ENCODE measurements at places on chromosomes 16 and 17.

DNA sequence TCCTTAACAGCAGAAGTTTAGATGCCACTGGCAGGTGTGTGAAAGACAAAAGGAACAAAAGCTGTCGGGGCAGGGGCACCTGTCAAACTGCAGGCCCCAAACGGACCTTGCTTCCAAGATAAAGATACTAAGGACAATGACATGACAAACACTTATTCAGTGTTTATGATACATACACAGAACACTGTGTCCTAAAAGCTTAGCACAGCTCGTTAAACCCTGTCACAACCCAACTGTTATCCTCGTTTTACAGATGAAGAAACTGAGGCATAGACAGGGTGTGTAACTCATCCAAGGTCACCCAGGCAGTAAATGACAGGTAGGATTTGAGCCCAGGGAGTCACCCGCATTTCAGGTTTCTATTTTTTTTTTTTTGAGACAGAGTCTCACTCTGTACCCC, 9.6 kb downstream of the SDK2 start:
- no peak for DNase-seq

DNA sequence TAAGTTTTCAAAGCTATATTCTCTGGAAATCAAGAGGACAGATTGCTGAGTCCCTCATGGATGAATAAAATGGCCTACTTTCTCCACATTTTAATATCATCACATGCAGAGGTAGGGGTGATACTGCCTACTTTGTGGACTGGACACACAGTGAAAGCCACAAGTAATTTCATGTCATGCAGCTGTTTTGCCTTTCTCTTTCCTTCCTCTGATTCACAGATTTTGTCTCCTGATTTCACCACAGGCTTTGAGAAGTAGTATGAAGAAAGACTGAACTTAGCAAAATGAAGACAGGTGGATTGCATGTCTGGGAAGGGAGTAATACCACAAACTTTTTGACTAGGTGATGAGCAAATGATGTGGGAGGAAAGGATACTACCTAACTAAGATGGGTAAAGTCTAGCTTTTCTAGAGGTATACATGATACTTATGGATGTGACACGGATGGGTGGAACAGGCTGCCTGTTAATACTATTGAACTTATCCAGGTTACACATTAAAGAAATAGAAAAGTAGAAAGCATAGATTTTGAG, 478.4 kb upstream of the GOT2 start:
- DNase-seq, result no peak

GRCh38 chr16:55418586-55418985, 60.4 kb upstream of the MMP2 start:
- peak; percentile 17 for DNase-seq

DNA sequence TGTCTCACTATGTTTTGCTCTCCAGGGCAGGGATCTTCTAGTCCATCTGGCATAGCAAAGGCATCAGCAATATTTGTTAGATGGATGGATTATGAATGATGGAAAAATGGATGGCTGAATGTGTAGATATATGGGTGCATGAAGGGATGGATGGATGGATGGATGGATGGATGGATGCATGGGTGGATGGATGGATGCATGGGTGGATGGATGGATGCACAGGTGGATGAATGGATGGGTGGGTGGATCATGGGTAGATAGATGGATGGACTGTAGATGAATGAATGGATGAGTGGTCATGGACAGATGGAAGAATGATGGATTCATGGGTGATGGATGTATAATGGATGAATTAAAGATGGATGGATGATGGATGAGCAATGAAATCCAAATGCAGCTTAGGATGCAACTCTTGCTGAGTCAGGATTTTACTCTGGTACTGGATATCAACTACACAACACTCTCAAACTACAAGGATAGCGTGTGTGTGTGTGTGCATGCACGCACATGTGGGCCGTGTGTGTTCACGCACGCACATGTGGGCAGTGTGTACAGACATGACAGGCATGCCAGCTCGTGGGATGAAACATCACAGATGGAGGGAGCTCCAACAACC, 34.0 kb downstream of the GSG1L start:
- no peak for DNase-seq

GRCh38 chr16:58904291-58904690, 170.2 kb upstream of the GOT2 start:
- DNase-seq, result no peak

GRCh38 chr17:6191405-6192324, 121.5 kb downstream of the WSCD1 start:
- no peak for DNase-seq

DNA sequence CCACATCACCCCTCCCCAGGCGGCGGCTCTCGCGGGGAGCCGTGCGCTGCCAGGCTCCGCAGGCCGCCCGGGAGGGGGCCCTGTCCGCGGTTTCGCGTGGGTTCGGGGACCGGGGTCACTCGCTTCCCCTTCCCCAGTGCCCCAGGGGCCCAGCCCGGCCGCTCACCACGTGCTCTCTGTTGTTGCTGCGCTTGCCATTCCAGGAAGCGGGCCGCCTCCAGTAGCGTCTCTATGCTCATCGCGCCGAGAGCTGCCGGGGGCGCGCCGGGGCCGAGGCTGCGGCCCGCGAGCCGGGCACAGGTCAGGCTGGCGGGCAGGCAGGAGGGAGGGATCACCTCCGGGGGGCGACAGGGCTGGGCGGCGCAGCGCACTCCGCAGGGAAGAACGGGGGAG, 390 bp downstream of the MNT start:
- peak; percentile 53 for DNase-seq

DNA sequence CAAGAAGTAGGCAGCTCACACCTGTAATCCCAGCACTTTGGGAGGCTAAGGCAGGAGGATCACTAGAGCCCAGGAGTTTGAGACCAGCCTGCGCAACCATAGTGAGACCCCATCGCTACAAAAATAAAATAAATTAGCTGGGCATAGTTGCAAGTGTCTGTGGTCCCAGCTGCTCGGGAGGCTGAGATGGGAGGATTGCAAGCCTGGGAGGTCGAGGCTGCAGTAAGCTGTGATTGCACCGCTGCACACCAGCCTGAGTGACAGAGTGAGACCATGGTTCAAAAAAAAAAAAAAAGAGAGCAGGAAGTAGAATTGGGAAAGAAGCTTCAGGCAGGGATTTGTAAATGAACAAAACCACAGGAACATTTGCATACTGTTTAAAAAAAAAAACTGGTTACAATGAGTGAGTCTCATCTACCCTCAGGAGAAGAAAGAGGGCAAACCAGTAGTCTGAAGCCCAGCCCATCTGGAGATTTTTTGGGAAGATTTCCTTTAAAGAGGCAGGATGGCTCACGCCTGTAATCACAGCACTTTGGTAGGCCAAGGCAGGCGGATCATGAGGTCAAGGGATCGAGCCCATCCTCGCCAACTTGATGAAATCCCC, 7.9 kb downstream of the MPV17L start:
- no peak for DNase-seq

GRCh38 chr16:19232988-19233387, 52.5 kb upstream of the CLEC19A start:
- no peak for DNase-seq

DNA sequence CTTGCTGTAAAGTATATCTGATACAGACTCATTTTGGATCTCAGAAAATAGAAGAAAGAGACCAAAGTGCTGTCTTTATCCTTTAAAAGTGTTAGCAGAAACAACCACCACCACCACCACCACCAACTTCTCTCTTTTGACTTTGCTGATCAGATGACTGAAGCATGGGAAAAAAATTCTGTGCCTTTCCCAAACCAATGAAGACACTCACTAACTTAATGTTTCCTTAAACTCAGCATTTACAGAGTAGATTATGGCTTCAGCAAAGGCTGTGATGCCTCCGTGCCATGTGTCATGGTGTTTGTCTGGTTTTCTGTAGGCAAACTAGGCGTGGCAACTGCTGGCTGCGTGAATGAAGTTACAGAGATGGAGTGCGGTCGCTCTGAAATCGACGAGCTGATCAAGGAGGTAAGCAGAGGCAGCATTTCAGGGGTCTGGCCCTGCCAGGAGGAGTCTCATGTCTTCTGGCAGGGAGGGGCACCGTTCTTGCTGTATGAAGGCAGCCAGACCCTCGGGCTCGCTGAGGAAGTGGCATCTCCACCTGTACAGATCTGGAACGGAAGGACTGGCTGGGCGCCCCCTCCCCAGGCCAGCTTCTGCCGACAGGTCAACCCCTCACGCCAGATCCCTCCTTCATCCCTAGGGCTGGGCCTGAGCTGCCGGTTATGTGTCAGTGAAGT, 12.4 kb downstream of the IRF8 start:
- no peak for DNase-seq

GRCh38 chr17:1422885-1423284, 22.9 kb upstream of the YWHAE start:
- peak; percentile 97 for DNase-seq

DNA sequence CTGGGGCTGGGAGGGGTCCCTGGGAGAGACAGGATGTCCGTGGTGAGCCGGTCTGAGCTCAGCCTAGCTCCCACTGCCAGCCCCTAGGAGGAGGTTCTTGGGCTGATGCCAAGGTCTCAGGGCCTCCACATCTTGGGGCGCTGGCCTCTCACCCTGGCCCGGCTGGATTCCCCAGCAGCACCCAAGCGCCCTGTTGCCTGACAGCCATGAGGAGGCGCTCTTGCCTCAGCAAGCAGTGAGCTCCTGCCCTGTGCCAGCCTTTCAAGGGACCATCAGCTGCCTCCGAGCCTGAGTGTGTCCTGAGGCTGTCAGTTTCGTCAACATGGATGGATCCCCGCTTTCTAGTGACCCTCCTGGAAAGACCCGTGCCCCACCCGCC, 234.9 kb upstream of the CIBAR2 start:
- DNase-seq, result no peak

DNA sequence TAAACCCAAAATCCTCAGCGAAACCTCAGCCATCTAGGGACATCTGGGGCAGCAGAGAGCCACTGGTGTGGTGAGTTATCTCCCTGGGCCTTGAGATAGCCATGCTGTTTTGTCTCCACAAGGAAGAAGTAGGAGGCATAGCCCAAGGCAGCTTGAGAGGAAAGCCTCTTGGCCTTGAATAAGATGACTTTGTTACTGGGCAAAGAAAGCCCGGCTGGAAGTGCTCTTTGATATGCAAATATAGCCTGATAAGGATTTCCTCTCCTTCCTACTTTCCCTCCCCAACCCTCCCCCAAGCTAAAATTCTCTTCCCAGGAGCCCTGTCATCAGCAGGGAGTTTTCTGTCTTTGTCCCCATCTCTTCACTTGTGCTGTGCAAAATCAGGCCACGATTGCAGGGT, 694.4 kb downstream of the MAF start:
- DNase-seq, result no peak

- no peak for DNase-seq
Observed at GRCh38 chr16:10098991-10099390, 83.2 kb downstream of the GRIN2A start.

GRCh38 chr17:79974566-79975497, 60.8 kb downstream of the TBC1D16 start:
- no peak for DNase-seq

DNA sequence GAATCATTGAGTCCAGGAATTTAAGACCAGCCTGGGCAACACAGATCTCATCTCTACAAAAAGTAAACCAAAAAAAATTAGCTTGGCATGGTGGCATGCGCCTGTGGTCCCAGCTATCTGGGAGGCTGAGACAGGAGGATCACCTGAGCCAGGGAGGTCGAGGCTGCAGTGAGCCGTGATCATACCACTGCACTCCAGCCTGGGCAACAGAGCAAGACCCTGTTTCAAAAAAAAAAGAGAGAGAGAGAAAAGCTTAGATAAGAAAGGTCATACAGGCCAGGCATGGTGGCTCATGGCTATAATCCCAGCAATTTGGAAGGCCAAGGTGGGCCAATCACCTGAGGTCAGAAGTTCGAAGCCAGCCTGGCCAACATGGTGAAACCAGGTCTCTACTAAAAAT, 63.5 kb upstream of the DNAH17 start:
- no peak for DNase-seq

DNA sequence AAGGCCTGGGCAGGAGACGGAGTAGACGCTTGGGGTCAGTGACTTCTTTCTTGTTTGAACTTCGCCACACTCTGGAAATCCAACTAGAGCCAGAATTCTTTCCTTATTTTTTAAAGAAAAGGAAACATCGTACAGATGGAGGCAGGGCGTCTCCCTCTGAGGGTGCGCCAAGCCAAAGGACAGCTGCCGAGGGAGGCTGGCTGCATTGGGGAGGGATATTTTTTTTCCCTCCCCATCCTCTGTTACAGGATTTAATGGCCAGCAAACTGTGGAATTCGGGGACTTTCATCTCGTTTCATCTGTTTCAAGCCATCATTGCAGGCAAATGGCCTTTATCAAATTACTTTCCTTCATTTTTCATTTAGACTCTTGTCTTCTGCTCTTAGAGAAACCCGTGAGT, 15.9 kb downstream of the CDK5R1 start:
- no peak for DNase-seq

- peak; percentile 87 for DNase-seq
Observed at GRCh38 chr16:3099732-3100499, 822 bp upstream of the ZSCAN10 start.

- peak; percentile 94 for DNase-seq
Observed at GRCh38 chr16:50096791-50097190, 31.0 kb downstream of the HEATR3 start.

DNA sequence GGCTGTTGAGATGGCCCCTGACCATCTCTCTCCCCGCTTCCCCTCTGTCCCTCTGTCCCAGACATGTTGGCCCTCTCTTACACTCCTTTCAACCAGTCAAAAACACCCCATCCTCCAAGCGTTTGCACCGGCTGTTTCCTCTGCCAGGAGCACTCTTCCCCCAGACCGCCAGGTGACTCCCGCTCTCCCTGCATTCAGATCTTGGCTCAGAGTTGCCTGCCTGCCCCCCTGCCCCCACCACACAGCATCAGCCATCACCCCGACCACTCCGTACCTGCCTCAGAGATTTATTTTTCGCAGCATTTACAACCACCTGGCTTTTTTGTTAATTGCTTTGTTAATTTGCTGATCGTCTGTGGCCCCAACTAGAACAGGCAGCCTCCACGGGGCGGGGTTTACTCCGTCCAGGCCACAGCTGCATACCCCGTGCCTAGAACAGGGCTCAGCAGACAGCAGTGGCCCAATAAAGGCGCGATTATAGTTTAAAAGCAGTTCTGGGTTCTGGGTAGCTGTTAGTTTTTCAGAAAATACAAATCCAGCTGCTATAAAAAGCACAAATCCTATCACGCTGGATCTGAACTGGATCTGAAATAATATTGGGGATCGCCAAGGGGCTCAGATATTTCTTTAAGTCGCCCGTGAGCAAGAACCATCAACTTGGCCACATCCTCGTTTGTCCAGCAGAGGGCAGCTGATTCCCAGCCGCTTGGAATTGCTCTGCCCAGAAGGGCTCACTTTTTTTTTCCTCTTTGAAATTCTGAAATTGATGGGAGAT, 173.6 kb downstream of the IRF8 start:
- DNase-seq, result peak; percentile 51

GRCh38 chr16:77332792-77333191, 102.0 kb downstream of the ADAMTS18 start:
- DNase-seq, result peak; percentile 51

DNA sequence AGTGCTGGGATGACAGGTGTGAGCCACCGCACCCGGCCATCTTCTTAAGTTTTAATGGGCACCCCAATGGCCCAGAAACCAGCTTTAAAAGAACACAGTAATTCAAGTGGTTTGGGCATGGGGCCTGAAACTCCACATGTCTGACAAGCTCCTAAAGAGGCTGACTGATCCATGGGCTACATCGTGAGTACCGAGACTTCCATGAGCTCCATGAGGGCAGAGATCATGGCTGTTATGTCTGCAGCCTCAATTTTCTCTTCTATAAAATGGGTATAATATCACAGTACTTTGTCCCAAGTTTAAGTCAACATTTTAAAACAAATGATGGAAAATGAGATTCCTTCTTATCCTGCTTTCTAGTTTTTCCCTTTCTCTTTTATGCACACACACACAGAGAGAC, 397.6 kb upstream of the MAF start:
- no peak for DNase-seq

All from fibroblast of skin of back (primary cell).